GM04504 (cell line): ENCODE measurements at places on chromosomes 6 and 20.

DNA sequence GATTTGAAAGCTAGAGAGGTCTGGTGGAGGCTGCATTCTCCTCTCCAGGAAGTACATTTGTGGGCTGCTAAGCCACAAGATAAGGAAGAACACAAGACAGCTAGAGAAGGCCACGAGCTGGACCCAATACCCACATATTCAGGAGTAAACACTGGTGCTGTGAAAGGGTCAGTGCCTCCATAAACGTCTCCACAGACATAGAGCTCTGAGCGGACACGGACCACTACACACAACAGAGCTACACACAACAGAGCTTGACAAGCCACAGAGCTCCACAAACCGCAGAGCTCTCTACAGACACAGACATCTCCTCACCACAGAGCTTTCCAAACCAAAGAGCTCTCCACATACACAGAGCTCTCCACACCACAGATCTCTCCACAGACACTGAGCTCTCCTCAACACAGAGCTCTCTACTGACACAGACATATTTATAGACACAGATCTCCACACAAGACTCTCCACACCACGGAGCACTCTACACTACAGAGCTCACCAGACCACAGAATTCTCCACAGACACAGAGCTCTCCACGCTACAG, 51.9 kb downstream of the ERMARD start:
- no peak for DNase-seq

- DNase-seq, result no peak
These were observed 1.9 kb upstream of the C20orf204 start for GRCh38 chr20:64033981-64034493.

GRCh38 chr20:45538209-45538799, 978 bp downstream of the WFDC6 start:
- no peak for DNase-seq

DNA sequence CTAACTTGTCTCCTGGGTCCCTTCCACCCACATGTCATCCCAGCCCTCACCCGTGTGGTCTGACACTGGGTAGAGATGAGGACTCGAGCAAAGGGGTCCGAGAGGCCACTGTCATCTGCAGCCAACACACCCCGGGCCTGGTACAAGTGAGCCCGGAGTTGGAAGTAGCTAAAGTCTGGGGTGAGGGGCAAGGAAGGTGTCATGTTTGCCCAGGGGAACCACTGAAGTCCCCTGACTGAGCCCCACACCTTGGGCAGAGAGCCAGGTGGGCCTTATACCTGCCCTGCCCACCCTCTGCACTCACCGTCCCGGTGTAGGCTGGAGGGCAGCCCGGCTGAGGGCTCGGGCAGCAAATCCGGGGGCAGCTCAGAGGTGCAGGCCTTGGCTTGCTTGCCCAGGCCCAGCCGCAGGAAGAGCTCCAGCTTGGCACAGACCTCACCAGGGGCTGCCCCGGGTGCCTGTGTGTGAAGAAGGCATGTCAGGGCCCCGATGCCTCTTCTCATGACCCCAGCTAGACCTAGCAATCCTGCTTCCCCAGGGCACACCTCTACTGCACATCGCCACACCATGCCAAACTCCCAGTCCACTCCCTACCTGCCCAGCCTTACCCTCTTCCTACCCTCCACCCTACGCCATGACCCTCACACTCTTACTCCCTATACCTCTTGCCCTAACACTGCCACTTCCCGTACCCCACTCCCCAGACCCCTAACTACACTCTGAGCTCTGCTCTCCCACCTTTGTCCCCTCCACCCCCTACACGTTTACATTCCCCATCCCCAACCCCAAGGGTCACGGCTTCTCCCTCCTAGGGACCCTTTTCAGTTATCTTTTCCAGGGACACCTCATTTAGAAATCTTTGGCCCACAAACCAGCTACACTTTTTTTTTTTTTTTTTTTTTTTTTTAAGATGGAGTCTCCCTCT, 31.7 kb upstream of the SPAG4 start:
- no peak for DNase-seq

GRCh38 chr6:93889713-93890112, 470.4 kb upstream of the EPHA7 start:
- DNase-seq, result no peak

GRCh38 chr6:90397929-90398674, 101.5 kb upstream of the BACH2 start:
- DNase-seq, result no peak

DNA sequence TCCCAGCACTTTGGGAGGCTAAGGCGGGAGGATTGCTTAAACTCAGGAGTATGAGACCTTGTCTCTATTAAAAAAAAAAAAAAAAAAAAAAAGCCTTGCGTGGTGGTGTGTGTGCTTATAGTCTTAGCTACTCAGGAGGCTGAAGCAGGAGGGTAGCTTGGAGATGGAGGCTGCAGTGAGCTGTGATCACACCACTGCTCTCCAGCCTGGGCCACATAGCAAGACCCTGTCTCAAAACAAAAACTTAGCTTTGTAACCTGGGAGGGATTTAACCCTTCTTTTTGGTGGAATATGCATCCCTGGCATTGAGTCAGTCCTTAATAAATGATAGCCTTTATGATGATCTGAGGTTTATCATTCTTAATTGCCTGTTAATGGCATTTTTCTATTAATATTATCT, 12.8 kb downstream of the ASXL1 start:
- DNase-seq, result no peak

GRCh38 chr6:26233649-26234420, 131.2 kb upstream of the BTN3A2 start:
- DNase-seq, result no peak

DNA sequence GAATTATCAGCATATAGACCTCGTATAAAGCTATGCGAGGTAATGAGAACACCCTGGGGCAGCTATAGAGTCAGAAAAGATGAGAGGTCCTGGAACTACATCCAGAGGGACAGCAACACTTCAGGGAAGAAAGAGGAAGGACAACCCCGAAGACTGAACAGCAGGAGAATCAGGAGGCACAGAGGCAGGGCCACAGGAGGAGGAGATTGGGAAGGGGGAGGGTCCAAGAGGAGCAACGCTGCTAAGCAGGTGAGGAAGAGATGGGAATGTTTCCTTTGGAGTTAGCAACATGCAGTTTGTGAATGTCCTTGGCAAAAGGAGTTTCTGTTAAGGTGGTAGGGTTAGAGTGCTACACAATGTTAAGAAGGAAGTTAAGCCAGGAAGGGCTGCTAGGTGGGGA, 79.5 kb upstream of the OLIG3 start:
- no peak for DNase-seq

DNA sequence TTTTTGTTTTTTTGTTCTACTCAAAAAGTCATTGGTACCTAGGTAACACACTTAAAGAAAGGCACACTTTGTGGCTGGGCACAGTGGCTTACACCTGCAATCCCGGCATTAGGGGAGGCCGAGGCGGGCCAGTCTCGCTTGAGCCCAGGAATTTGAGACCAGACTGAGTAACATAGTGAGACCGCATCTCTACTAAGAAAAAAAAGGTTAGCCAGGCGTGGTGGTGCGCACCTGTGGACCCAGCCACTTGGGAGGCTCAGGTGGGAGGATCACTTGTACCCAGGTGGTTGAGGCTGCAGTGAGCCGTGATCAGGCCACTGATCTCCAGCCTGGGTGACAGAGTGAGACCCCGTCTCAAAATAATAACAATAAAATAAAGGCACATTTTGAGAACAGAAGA, 67.4 kb upstream of the BHLHE23 start:
- DNase-seq, result no peak

DNA sequence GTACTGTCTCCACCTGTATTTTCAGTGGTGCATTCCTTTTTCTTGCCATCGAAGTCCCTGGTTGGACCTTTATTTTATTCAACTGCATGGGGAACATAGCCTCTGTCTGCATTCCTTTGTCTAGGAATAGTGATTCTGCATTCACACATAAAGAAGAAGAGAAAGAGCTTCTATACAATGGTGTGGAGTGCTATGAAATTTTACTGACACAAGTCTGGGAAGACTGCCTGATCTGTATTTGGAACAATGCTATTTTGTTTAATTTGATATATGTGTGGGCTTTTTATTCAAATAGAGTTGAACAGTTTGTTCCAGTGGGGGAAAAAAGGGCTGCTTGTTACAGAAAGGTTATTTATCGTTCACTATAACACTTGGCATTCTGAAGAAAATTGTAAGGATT, 375.7 kb upstream of the POU3F2 start:
- DNase-seq, result no peak

- DNase-seq, result no peak
These were observed 113.9 kb downstream of the RIN2 start for GRCh38 chr20:19872001-19872400.

GRCh38 chr6:68279793-68280557, 355.1 kb upstream of the ADGRB3 start:
- DNase-seq, result no peak

GRCh38 chr6:126824226-126824625, 294.2 kb upstream of the RSPO3 start:
- no peak for DNase-seq

GRCh38 chr20:3072530-3073250, 1.3 kb downstream of the OXT start:
- no peak for DNase-seq

DNA sequence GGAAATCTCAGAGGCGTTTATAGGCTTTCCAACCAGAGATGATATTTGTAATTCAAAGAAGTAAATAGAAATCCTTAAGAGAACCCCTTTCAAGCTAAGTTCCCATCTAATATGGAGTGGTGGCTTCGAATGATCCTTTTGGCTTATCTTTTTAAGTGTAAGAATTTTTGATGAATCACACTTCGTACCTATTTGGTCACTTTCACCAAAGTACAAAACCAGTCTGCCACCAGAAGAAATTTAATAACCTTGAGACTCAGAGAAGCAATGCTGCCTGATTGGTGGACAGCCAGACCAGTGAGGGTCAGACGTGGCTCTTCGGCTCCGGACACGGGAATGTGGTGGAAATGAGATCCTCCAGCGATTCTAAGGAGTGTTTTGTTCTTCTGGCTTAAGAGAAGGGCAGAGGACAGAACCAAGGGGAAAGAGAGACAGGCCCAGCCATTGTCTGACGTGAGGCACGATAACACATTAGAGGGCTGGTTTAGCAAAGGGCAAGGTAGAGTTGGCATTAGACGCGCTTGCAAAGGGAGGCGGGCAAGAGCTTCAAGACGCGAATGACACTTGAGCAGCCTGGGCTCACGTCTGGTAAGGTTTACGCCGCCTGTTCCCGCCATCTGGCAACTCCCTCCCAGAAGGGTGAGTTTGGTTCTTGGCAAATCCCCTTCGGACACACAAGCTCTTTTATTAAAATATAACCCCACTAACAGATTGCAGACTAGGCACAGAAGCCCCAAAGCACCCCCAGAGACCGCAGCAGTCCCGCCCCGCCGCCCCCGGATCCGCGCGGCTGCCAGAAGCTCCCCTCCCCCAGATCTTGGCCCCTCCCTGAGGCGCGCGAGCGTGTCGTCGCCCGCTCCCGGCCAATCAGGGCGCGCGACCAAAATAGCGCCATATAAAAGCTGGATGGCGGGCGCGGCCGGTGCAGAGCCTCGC, 50.0 kb upstream of the EZR start:
- DNase-seq, result peak; percentile 47

- DNase-seq, result no peak
These were observed 10.7 kb downstream of the MANEA start for GRCh38 chr6:95587989-95588388.

GRCh38 chr6:129648819-129649491, 61.0 kb downstream of the ARHGAP18 start:
- DNase-seq, result no peak

DNA sequence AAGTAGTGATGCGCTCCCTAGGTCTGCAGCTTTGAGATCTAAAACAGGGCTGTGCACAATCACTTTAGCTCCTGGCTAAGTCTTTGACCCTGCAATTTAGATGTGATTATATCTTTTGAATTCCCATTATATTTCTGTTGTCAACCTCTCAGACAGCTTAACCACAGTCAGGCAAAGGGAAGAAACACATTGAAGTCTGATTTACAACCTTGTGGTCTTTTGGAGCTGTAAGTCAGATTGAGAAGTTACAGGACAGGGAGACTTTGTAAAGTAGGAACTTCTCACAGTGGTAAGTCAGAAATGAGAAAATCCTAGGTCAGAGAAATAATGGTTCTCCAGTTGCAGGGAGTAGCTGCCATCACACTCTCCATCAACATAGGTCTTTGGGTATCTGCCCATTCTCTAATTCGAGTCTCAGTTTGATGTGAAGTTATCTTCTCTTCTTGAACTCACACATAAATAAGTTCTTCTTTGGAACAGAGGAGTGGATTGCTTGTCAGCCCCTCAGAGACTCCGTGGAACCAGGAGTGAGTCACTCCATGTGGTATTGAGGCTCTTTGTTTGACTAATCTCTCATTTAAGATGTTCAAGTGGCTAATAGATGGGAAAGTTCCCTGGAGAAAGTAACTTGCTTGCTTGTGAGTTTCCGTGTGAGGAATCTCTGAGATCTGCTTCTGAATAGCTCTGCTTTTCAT, 35.0 kb upstream of the SGK1 start:
- peak; percentile 47 for DNase-seq

GRCh38 chr20:9388160-9388812, 126.1 kb upstream of the LAMP5 start:
- no peak for DNase-seq

- DNase-seq, result no peak
These were observed 531.1 kb downstream of the LMBRD1 start for GRCh38 chr6:69265706-69266105.

DNA sequence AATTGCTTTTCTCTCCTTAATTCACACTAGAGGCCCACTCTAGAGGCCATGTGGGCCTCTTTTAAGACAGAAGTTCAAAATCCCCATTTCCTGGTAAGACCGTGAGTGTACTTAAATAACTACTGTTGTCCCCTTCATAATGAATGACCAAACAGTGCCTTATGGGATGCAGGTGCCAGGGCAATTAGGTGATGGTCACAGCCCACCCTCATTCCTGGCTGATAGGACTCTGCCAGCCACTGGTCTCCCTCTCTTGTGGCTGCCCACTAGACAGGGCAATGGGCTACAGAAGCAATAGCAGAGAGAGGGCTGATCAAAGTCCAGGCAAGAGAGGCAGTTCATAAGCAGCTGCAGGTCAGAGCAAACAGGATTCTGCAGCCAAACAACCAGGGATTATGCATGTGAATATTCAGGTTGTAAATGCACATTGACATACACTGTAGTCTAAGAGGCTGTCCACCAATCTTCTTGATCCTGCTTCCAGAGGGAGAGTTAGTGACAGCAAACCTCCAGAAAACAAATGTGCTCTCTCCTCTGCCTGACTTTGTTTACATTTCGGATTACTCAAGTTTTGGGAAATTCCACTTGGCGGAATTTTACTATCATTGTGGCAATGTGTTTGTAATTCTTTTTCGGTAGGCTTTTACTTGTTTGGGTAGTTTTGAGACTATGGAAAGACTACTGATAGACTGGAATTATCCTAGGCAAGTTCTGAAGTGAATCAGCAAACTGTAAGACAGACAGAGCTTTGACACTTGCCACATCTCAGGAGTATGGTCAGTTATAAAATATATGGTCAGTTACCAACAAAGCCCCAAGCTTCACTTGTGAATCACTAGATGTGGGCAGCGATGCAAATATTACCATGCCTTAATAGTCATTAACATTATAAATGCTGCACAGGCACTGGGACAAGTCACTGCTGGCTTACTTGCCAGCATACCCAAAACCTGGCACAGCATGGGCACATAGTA, 12.8 kb downstream of the PTPRK start:
- DNase-seq, result no peak
